Stimulated activated CD4-positive, alpha-beta T cell treated with anti-CD3 and anti-CD28 coated beads, TNF-alpha, amount 100 ng/mL, for 4 hours (primary cell): ENCODE measurements at places on chromosomes 7 and 10.

DNA sequence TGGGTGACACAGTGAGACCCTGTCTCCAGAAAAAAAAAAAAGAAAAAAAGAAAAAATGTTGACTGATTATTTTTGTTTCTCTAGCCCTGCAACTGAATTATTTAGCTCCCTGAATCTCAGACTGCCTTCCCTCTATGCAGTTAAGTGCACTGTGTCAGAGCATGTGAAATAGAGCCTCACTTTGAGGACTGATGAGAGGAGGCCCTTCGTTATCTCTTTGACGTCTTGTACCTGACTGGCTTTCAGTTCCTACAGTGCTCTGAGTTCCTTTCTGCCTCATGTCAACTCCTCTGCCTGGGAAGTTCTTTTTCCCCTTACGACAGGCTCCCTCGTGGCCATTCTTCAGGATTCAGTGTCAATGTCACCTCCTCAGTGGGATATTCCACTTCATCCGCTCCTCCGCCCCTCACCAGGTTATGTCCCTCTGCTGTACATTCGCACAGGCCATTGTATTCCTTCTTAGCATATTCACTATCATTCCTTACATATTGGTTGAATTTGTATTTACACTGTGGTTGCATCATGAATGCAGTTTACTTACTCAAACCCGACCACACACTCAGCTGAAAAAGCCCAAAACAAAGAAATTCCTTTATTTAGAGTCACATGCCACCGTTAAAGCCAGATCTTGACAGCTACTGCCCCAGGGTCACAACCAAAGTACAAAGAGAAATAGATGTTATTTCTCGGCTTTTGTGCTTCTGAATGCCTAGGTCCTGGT, 18.1 kb upstream of the CAMK2G start:
- no peak for DNase-seq

- DNase-seq: no peak
Measured at GRCh38 chr10:4189281-4189680, 404.3 kb upstream of the KLF6 start.

DNA sequence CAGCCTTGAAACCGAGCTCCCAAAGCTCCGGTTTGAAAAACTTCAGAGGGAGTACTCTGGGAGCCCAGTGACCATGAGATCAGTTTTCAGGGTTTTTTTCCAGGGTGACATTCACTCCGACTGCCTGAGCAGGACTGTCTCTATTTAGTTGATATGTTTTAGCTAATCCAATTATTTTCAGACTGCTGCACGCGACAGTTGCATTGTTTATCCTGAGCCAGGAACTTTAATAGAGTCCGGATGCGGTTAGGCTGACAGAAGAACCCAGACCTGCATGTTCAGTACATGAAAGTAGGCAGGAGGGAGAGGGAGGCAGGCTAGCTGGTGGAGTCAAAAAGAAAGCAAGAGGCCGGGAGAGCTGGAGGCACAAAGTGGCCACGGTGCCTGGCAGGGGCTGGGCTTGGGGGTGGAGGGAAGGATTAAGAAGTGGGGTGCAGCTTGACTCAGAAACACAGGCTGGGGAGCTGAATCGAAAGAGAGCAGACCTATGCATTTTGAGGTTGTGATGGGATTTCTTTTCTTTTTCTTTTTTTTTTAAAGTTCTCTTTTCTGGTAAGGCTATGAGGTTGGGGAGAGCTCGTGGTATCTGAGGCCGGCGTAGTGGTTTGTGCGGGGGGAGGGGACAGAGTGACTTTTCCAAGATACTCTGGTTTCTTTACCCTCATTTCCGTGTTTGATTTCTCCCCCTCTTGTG, 5.7 kb downstream of the GATA3 start:
- DNase-seq: no peak

DNA sequence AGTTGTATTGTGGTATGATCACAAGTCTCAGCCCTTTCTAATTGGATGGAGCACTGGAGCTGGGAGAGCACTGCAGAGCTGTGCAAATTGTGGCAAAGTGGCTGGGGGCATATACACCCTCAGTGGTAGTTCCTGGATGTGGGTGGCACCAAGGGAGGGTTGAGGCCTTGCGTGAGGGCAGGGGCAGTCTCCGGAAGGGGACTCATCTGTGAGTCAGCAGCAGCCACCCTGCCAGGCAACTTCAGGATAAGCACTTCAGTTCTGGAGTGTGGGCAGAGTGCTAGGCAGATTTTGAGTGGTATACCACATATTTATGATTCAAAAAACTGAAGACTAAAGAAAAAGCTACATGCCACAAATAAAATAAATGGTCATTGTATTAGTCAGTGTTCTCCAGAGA, 210.5 kb downstream of the ETV1 start:
- DNase-seq: no peak

GRCh38 chr7:28179120-28180030, 1.2 kb downstream of the JAZF1 start:
- peak; percentile 50 for DNase-seq

- DNase-seq: no peak
Measured at GRCh38 chr7:136692221-136692620, 176.2 kb upstream of the CHRM2 start.

GRCh38 chr7:83410989-83411591, 237.8 kb downstream of the SEMA3E start:
- DNase-seq: no peak

- DNase-seq: no peak
Measured at GRCh38 chr10:18164093-18164492, 23.9 kb downstream of the CACNB2 start.

DNA sequence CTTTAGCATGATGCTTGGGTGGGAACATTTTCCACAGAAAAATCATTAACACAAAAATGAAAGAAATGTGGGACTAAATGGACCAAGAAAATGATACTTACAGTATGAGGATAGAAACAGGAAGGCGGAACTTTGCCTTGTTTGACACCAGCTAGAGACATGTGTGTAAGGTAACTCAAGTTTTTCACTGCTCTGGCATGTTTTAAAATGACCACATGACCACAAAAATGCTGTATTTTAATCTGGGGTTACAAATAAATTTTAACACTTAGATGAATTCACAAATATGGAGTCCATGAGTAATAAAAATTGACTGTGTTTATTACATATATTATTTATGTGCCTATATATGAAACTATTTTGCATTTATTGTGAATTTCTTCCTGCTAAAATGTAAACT, 100.9 kb upstream of the PHYHIPL start:
- no peak for DNase-seq

GRCh38 chr10:115065801-115066200, 27.4 kb upstream of the ATRNL1 start:
- no peak for DNase-seq

- DNase-seq: no peak
Measured at GRCh38 chr7:33940503-33940902, 35.2 kb downstream of the BMPER start.

DNA sequence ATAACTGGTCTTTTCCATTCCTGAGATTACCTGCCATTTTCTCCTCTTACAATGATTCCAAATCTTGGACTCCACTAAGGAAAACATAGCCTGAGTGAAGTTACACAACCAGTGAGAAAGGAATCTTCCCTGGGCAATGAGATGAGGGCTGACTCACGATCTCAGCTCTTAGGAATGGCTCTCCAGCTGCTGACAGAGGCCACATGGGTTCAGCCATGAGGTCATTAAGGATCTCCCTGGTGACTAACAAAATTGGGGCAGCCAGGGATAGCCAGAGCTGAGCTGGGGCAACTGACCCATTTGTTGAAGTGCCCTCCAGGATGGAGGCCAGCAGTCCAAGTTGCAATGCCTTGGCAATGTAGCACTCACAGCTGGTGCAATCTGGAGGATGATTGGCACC, 78.7 kb upstream of the MKLN1 start:
- DNase-seq: no peak

- DNase-seq: no peak
Measured at GRCh38 chr10:116899626-116900025, 50.3 kb downstream of the ENO4 start.

DNA sequence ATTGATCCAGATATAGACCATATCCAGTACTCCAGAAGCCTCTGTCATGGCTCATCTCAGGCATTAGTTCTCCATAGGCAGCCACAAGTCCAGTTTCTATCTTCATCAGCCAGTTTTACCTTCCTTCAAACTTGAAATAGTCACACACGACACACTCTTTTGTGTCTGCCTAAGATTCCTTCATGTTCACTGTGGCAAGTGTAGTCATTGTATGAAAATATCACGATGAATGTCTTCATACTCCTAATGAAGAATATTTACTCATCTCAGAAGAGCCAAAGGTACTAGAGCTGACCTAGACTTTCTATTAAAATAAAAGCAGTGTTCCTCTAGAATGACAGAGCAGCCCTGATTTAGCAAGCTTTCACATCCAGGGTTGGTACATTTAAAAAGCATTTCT, 230.7 kb downstream of the SNX13 start:
- DNase-seq: no peak

DNA sequence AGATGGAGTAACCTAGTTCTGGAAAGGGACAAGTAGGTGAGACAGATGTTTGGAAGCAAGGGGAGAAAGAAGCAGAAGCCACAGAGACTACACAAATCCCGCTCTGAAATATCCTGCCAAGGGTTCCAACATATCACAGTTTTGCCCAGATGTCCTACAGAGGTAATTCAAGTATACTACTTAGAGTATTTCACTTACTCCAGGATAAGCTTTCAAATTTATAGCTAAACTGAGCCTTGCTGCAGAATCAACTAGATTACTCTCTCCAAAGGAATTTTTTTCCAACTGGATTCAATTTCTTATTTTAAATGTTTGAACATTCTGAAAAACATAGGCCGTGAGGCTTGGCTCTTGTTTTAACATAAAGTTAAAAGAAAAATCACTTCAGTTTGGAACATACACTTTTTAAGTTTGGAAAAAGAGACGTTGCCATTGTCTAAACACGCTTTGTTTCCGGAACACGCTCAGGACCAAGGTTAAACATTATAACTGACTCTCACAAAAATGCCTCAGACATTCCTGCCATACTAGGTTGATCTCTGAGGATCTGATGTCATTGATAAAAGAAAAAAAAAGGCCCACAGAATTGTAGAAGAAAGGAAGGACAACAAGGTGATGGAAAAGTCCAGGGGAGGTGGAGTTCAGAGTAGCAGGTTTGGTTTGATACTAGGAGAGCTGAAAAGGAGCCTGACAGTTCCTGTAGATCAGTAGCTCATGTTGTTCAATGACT, 74.8 kb downstream of the FAM185A start:
- no peak for DNase-seq

DNA sequence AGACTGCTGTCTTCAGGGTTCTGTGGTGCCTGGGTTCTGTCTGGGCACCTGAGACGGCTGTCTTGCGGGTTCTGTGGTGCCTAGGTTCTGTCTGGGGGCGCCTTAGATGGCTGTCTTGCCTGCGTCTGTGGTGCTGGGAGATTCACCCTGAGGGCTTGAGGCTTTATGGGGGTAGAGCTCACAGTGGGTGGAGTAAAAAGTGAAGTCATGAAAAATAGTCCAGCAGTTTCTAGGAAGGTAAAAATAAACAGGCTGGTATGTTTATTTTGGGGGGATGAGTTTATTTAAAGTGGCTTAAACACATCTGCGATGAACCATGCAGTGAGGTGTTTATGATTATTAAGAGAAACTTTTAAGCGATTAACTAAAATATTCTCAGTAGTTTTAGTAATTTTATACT, 64.2 kb downstream of the NKX6-2 start:
- DNase-seq: no peak

- DNase-seq: no peak
Measured at GRCh38 chr7:88522771-88523293, 216.1 kb upstream of the STEAP4 start.

DNA sequence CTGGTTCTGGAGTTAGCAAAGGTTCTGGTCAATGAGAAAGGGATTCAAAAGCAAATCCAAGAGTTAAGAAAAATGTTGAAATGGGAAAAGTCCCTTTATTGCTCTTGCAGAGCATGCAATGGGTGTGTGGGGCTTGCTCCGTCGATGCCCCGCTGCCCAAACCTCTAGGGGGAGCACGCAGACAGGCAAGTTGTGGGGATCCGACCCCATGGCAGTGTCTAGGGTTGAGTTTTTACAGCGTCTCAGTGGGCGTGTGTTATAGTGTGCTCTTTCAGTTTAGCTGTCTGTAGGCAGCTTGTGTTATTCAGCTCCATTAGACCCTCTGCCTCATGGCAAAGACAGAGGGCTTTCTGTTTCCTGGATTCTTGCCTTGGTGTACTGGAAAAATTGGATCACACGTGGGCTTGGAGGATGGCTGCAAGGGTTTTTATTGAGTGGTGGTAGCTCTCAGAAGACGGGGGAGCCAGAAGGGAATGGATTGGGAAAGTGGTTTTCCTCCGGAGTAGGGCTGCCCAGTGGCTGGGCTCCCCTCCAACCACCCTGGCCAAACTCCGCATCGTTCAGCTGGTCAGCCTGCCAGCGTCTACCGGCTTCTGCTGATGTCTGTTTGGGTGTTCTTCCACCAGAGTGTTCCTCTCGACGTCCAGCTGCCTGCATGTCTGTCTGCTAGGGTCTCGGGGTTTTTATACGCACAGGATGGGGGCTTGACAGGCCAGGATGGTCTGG, 102.3 kb upstream of the PLXDC2 start:
- no peak for DNase-seq

- no peak for DNase-seq
Measured at GRCh38 chr10:102121739-102122372, 1.7 kb upstream of the LDB1 start.

- DNase-seq: no peak
Measured at GRCh38 chr10:110214371-110214826, 7.0 kb downstream of the MXI1 start.

DNA sequence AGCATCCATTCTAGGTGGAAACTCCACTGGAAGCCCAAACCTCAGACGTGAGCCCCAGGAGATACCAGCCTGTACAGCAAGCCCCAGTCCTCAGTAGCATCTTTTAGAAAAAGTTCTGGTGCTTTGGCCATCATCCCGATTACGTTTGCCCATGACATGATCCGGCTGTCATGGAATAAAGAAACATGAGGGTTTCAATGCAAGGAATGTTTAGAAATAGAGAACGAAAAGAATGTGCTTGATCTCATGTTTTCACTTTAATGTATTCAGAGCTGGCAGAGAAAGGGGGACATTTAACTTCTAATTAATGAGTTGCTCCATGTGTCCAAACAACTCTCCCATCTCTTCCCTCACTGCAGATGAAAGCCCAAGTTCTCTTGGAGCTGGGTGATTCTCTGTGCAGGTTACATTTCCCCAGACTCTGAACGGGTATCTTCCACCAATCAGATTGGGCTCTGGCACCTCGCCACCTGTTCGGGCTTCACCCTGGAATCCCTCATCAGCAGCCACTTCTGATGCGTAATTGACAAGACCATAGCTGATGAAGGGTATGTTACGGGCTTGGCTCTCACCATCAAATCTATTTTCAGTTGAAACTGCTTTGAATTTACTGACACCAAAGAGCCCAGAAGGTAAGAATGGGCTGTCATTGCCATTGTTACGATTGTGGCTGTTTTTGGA, 165.3 kb downstream of the PLXNA4 start:
- DNase-seq: no peak

- DNase-seq: no peak
Measured at GRCh38 chr10:77291596-77292505, 345.8 kb downstream of the KCNMA1 start.

- DNase-seq: no peak
Measured at GRCh38 chr10:128092454-128092853, 33.8 kb downstream of the MKI67 start.

- no peak for DNase-seq
Measured at GRCh38 chr7:22668971-22669401, 58.0 kb upstream of the IL6 start.

GRCh38 chr10:44022203-44022602, 362.7 kb downstream of the CXCL12 start:
- no peak for DNase-seq

GRCh38 chr7:156944876-156945275, 4.6 kb upstream of the NOM1 start:
- no peak for DNase-seq
